ENCODE measurements at places on chromosomes 1 and 21.

GRCh38 chr1:113965703-113966412, 13.4 kb upstream of the OLFML3 start:
- no peak for DNase-seq

DNA sequence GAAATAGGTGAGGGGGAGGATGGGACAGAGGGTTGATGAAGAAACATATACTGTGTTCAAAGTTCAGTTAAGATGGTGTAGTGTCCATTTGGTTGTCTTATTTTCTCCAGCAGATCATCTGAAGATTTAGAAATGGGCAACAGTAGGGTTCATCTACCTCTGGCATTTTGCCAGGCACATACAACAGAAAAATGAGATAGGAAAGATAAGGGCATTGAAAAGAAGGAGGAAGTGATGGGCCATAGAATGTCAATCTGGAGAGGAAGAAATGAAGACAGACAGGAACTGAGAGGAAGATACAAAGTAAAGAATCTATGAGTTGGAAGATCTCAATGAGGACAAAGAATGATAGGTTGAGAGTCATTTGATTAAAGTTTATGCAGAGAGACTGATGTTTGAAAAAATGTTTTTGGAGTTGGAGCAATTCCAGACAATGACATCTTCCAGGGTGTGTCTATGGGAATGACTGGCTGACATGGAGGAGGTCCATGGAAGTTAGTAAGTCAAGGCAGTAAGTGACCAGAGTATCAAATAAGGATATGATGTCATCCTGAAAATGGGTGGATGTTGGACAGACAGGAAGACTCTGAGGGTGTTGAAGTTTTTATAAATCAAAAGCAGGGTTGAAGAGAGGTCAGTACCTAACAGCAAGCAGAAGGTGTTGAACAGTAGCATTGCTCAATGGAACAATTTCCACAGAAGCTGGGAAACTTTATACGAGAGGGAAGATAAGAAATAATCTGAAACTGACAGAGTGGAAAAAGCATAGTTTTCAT, 18.7 kb upstream of the CD55 start:
- peak; percentile 59 for DNase-seq

DNA sequence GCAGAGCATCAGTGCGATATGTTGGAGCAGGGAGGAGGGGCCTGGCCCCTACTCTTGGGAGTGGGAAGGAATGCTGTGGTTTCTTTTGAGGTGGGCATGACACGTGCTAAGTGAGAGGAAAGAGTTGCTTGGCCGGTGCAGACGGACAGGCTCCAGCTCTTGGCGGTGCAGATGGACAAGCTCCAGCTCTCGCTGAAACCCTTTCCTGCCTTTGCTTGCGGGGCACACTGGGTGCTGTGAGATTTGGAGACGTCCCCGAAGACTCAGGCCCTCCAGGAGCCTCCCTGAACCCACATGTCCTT, 15.9 kb downstream of the PDXK start:
- DNase-seq, result no peak

GRCh38 chr1:147264158-147264768, 21.8 kb downstream of the CHD1L start:
- DNase-seq, result no peak

DNA sequence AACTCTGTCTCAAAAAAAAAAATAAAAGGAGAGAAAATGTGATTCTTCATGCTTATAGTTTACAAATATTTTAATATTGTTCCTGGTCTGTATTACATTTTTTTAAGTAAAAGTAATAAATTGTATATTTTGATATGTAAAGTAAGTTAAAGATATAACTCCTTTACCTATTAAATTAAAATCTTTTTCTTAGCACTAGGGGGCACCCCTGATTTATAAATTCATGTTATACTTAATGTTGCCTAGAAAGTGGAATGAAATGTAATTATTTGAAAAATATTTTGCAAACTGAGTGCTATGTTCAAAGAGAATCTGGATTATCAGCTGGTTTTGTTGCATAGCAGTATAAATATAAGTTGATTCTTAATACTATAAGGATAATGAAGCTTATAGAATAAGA, 49.2 kb downstream of the RALGPS2 start:
- DNase-seq, result peak; percentile 32

DNA sequence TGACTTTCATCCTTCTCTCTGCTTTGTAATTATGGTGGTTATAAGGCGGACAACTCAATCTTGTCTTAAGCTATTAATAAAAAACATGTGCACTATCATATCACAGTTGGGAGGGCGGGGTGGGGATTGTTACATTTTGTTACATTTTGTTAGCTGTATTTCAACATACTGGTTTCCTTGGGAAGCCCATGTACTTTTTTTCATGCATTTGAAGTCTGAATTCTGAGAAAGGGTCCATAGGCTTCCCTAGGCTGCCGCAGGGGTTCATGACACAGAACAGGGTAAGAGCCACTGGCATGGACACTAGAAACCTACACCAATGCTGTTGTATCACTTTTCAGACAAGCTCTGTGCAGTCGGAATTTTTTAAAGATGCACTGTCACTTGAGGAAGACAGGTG, 178.8 kb downstream of the ETS2 start:
- no peak for DNase-seq

DNA sequence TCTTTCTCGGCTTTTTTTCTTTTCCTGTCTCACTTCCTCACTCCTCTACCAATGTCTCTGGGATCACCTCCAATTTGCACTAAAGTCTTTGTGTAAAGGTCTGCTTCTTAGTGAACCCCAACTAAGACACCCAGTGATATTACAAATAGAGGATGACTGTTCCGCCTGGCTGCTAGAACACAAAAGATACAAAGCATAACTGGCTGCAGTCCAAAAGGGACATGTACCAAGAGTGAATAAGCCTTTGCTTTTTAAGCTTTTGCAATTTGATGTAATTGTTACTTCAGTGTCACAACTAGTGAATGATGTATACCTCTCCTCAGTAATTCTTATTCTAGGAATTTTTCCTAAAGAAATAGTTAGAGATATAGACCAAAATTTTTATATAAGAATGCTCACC, 82.8 kb upstream of the BEND5 start:
- no peak for DNase-seq

- no peak for DNase-seq
Observed at GRCh38 chr1:72062584-72062983, 219.8 kb downstream of the NEGR1 start.

DNA sequence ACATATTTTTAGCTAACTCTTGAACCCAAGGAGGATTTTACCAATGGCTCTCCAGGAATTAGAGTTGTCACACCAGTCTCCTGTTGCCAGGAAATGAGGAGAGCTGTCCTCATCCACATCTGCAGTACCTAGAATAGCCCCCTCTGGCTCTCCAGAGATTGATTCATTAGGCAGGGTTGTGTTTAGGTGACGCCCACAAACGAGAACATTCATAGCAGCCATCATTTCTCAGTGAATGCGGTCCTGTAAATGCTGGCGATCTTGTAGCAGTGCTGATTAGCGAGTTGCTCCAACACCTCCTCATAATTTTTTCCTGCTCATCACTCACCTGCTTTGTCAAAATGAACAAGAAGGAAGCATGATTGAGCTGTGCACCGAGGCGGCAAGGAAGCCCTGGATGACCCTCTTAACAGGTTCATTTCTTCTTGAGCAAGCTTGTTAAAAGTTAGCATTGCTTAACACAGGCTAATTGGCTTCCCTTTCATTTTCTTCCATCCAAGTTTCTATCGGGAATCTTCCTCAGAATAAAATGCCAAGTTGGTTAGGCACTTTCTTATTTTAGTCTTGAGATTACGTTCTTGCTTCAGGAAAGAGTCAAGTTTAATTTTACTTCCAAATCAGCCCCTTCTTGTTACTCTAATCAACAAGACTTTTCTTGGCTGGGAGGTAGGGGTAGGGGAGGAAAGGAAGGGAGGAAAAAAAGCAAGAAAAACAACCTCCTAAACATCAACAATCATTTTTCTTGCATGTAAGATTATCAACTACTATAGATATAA, 16.5 kb upstream of the KLHDC8A start:
- no peak for DNase-seq

GRCh38 chr1:110264430-110264829, 54.3 kb downstream of the KCNC4 start:
- peak; percentile 44 for DNase-seq

DNA sequence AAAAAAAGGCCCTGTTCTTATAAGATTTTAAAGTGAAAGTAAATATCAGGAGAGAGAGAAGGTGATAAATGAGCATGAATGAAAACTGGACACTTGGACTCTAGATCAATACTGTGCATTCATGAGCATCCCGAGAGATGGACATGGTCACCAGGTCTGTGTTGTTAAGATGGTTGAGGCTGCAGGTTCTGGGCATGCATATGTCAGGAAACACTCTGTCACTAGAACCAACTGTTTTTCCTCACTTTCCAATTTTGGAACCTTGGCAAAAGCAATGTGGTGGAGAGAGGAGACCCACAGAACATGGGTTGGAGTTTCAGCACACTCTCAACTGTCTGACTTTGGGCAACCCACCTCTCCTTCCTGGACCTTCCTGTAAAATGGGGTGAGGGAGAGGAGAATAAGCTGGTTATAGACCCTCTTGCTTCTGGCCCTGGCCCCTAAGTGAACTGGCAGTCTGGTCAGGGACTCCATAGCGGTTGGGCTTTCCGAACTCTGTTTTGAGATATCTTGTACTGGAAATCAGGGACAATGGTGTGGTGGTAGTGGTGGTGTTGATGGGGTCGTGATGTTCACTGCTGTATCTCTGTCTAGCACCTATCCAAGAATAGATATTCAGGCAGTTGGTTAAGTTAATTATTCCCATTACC, 4.2 kb downstream of the MAN1C1 start:
- no peak for DNase-seq

- DNase-seq, result no peak
Observed at GRCh38 chr1:85174503-85174902, 26.3 kb downstream of the SYDE2 start.

- DNase-seq, result no peak
Observed at GRCh38 chr1:22628698-22629444, 7.6 kb upstream of the C1QA start.

DNA sequence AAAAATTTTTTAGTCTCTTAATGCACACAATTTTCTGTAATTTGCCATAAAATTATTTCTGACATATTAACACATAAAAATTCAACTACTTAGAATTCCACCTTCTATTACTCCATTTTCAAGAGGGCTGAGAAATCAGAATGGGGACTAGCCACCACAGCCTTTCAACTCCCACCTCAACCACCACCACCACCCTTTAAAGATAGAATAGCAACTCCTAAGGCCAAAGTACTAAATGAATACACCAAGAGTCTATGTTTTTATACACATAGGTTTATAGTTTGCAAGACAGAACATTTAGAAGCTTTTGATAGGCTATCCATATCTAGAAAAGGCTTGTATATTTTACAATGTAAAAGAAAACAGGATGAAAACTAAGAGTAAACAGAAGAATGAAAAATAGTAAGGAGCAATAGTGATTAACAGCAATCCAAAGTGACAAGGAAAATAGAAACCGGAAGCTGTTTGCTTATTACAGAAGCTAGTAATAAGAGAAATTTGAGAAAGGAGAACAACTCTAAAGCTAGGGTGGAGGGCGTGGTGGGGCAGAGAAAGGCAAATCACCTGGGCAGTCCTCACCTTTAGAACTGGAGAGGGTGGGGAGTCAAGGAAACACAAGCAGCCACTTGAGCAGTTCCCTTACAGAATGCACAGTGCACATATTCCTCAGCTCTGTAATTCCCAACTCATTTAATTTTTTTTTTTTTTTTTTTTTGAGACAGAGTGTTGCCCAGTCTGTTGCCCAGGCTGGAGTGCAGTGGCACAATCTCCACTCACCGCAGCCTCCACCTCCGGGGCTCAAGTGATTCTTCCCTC, 27.7 kb downstream of the EPS15 start:
- no peak for DNase-seq

GRCh38 chr1:6235296-6235677, 477 bp downstream of the ICMT start:
- no peak for DNase-seq

GRCh38 chr1:145720878-145721671, 1.8 kb downstream of the CD160 start:
- DNase-seq, result peak; percentile 48

DNA sequence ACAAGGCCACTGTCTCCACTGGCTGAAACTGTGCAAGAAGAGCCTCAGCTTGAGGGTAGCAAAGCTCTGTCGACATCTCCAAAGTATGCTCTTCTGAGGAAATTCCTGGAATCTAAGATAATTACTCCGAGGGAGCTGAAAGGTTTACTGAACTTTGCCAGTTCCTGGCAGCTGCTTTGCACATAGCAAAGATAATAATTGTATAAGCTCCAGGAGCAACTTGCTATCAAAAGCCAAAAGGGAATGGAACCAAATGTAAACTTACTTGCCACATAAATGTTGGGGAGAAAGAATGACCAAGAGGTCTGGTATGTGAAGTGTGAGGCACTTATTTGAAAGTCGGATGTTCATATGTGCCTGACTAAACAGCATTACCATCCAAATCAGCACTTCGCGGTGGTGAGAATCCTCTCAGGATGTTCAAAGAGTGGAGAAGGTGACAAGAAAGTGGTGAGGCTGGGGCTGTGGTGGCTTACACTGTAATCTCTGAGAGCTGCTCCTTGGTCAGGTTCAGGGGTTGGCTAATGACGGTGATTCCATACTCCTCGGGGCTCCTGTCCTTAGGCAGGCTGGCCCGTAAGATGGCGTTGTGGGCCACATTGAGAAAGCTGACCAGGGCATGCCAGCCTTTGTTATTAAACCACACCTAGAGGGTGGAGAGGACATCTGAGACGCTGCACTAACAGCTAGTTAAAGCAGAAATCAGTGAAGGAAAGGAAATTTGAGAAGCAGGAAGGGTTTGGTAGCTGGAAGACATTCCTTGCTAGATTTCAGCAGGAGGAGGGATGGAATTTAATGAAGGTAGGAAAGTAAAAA, 100.0 kb downstream of the ABCA4 start:
- no peak for DNase-seq

DNA sequence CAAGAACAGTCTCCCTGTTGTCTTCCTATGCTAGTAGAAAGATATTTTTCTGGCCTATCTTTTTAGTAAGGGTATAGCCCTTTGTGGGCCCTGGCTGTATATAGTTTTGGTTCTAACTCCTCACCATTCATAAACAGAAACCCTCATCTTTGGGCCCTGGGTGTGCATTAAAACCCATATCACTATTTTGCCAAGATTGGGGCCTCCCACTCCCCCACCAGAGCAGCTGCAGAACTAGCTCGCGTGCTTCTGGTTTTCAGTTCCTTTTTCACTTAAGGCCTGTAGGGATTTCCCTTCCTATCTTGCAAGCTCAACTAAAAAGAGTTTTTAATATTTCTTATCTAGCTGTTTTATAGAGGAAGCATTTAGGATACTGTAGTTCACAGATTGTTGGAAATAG, 106.4 kb downstream of the RGL1 start:
- DNase-seq, result no peak

GRCh38 chr1:174898102-174898797, 101.5 kb upstream of the CACYBP start:
- no peak for DNase-seq

DNA sequence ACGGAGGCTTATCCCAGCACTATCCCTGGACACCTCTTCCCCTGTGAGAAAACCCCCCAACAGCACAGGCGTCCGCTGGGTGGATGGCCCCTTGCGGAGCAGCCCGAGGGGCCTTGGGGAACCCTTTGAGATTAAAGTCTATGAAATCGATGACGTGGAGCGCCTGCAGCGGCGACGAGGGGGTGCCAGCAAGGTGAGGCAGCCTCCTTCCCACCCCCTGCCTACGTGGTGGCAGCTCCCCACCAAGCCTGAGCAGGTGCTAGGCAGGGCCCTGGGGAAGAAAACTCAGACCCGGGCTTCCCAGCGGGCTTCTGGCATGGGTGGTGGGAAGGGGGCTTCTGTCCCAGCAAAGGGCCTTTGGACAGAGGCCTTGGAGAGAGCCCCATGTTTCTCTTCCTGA, 543.3 kb downstream of the KIF26B start:
- no peak for DNase-seq

GRCh38 chr21:45845770-45846090, 135.8 kb upstream of the COL6A1 start:
- DNase-seq, result no peak

GRCh38 chr1:207495801-207496792, at the start of gene CR1:
TSS of gene CR1 (plus strand) at chr1:207496157. CDS start at chr1:207496268, 111 bp downstream.
- no peak for DNase-seq
